ENCODE measurements at places on chromosomes 7 and 10. TPM values are rescaled to one million over a fixed set of nuclear protein-coding genes. Genes with fewer than 3 reads are reported as not detected.

Gene CYP17A1
- 21.1 TPM for total RNA-seq

- no peaks in the 10 kb centered on the region for H3K4me1 ChIP-seq
- H3K27ac ChIP-seq: no peak overlapping the region
- DNase-seq: no peak
- H3K36me3 ChIP-seq: no peaks in the 10 kb centered on the region
- no peaks in the 10 kb centered on the region for H3K27me3 ChIP-seq
These were observed 91.0 kb downstream of the CDH23 start for GRCh38 chr10:71487726-71488125.

DNA sequence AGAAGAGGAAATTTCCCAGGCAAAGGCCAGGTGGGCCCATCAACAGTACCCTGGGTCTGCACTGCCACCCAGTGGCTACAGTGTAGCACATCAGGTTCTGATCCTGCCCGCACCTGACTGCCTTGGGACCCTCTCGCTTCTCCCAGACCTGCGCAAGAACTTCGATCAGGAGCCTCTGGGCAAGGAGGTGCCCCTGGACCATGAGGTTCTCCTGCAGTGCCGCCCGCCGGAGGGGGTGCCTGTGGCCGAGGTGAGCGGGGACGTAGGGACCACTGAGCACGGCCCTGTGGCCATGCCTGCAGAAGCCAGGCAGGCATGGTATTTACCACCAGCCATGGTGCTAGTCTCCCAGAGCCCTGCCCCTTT lies 33.9 kb upstream of the SLC29A3 start:
- no peaks in the 10 kb centered on the region for H3K27me3 ChIP-seq
- no peak overlapping the region for H3K27ac ChIP-seq
- no peak overlapping the region for H3K4me3 ChIP-seq
- DNase-seq: peak; percentile 48
- H3K36me3 ChIP-seq: no peaks in the 10 kb centered on the region
- H3K4me1 ChIP-seq: no peaks in the 10 kb centered on the region

Gene EVX1
- not detected for total RNA-seq

- H3K27me3 ChIP-seq: no peaks in the 10 kb centered on the region
- no peak overlapping the region for H3K4me3 ChIP-seq
- DNase-seq: no peak
These were observed 179.4 kb upstream of the PRSS1 start for GRCh38 chr7:142569851-142570250.

DNA sequence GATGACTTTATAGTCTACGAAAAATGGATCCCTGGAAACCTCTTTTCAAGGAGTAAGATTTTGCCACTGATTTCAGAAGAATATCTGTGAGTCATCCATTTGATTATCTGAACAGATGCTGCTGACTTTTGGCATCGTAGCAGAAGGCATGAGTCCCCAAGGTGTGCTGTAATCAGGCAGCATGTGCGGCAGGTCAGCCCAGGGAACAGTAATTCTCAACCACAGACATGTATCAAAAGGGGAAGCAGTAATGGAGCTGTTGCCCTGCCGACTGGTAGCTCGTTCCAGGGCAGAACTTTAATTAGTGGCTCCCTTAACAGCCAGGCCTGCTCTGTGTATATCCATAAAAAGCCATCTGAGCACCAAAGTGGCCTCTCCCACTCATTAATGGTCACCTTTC lies 5.7 kb upstream of the VWC2 start:
- no peaks in the 10 kb centered on the region for H3K4me1 ChIP-seq
- H3K4me3 ChIP-seq: no peak overlapping the region
- H3K27me3 ChIP-seq: peaks cover 12% of the 10 kb centered on the region
- H3K36me3 ChIP-seq: no peaks in the 10 kb centered on the region
- no peak overlapping the region for H3K27ac ChIP-seq

Gene SEMA3A
- total RNA-seq: 0.15 TPM

Gene VWA2
- total RNA-seq: not detected

Gene VAX1
- not detected for total RNA-seq

GRCh38 chr7:99928994-99929729 lies at the start of gene GJC3:
Gene GJC3, minus strand, starts transcription at chr7:99929620. Its CDS starts 0 bp downstream, at chr7:99929620.
- DNase-seq: peak; percentile 73
- H3K36me3 ChIP-seq: no peaks in the 10 kb centered on the region
- H3K27me3 ChIP-seq: peaks cover 1% of the 10 kb centered on the region
- H3K4me1 ChIP-seq: no peaks in the 10 kb centered on the region
- peak within 1 kb of the TSS; percentile 12 for H3K27ac ChIP-seq

Gene LOXL4
- total RNA-seq: 26.3 TPM
